Pulmonary artery endothelial cell (primary cell): ENCODE measurements at places on chromosomes 3 and 15.

- no peak for DNase-seq
These were observed 92.5 kb upstream of the MNS1 start for GRCh38 chr15:56557415-56557814.

- no peak for DNase-seq
These were observed 27.0 kb upstream of the APH1B start for GRCh38 chr15:63250312-63250965.

DNA sequence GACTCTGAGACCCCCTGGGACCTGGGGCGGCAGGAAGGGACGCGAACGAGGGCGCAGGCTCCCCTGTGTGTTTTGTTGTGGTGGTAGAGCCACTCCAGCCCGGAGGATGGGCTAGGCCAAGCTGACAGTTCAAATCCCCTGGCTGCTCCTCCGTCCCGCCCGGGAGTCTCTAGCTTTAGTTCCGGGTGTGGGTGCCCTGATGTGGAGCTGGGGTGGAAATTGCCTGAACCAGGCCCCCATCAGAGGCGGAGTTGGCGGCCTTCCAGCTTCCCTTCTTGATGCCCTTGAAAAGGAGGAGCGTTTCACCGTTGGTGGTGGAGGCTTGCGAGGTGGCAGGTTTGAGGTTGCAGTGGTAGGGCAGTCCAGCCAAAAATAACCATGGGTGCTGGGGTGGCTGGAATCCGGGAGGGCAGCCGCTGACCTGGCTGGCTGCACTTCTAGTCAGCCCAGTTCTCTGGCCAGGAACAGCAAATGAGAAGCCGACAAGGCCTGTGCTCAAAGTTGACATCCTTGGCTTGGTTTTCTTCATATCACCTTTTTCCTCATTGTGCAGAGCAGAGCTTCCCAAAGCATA lies 817 bp downstream of the CLK3 start:
- no peak for DNase-seq

DNA sequence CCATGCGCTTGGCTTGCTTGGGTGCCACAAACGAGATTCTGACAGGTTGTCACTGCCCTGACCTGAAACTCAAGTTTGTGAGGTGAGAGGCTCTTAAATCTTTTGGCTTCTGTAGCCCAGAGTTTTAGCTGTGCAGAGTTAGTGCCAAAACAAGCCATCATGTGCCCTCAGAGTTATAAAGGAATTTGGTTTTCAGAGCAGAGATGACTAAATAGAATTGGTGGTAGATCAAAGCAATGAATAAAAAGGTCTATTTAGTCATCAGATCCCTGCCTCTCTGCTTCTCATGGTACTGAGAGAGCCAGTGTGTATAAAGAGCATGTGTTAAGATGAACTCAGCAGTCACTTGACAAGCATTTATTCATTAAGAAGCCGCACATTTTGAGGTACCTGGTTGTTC lies 207.5 kb upstream of the DPH6 start:
- DNase-seq, result no peak

GRCh38 chr3:186991470-186991869 lies 61.1 kb downstream of the ST6GAL1 start:
- DNase-seq, result no peak

DNA sequence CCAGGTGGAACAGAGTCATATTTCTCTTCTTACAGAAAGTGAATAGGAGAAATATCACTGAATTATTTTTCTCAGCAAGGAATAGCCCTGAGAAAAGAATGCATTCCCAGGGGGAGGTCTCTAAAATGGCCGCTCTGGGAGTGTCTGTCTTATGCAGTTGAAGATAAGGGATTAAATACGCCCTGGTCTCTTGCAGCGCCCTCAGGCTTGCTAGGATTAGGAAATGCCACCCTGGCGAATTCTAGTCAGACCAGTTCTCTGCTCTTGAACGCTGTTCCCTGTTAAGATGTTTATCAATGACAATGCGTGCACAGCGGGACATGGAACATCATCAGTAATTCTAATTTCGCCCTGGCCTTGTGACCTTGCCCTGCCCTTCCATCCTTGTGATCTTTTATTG lies 949.0 kb upstream of the SEMA6D start:
- no peak for DNase-seq

DNA sequence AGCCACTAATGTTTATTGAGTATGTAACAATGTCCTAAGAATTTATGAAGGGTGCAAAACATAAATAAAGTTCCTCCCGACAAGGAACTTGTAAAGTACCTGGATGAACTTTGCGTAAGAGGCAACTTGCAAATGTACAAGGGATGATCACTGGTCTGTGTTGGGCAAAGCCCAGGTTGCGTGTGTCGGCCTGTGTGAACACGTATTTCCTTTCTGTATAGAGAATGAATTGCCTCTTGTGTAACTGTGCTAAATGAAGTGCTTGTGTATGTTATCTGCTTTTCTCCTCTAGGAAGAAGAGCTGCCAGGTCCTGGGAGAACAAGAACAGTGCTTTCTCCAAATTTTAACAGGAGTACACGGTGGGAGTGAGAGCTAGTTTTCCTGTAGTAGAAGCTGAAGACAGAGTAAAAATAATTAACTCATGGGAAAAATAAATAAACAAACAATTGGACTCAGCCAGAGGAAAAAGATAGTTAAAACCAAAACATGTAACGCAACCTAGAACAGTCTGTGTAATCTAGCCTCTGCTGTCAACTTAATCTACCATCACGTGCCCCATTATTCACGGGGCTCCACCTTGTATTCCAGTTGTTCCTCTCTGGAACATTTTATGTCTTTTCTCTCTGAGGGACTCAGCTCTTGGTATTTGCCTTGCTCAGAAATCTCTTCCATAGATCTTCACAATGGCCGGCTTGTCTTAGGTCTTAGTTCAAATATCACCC lies 83.7 kb upstream of the RASGRP1 start:
- DNase-seq, result no peak

- no peak for DNase-seq
These were observed 55.7 kb downstream of the SYNPR start for GRCh38 chr3:63333815-63334214.

GRCh38 chr15:63634154-63634553 lies 37.0 kb downstream of the FBXL22 start:
- DNase-seq, result no peak

GRCh38 chr15:48355377-48355776 lies 24.1 kb downstream of the DUT start:
- DNase-seq, result no peak

DNA sequence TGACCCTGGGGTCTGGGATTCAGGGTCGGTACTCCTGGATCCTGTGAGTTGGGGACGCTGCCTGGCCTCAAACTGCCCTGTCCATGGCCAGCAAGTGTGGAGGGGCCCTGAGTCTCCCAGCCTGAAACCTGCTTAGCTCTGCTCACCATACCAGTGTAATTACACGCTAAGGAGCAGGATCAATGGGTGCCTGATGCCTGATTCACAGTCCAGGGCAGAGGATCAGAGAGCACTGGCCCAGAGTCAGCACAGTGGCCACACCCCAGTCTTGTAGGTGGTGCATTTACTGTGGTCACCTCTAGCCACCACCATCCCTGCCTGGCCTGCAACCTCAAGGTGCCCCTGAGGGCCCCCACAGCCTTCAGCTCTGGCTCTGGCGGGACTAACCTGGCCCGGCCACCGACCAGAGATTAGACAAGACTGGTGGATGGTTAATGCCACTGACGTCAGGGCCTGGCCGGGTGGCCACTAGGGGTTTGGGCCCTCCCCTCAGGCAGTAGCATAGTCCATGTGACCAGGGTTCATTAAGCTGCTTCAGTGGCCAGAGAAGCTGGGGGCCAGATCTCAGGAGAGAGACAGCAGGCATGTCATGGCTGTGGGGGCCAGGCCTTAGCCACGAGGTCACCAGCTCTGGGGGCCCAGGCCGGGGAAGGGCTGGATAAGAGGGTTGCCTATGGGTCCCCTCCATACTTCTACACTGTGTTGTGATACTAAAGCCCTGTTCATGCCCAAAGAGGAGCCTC lies 3.3 kb upstream of the SLC38A3 start:
- DNase-seq, result no peak

- no peak for DNase-seq
These were observed 21.9 kb downstream of the PTH1R start for GRCh38 chr3:46899151-46900006.

GRCh38 chr3:12471241-12471640 lies 13.0 kb upstream of the TSEN2 start:
- no peak for DNase-seq

DNA sequence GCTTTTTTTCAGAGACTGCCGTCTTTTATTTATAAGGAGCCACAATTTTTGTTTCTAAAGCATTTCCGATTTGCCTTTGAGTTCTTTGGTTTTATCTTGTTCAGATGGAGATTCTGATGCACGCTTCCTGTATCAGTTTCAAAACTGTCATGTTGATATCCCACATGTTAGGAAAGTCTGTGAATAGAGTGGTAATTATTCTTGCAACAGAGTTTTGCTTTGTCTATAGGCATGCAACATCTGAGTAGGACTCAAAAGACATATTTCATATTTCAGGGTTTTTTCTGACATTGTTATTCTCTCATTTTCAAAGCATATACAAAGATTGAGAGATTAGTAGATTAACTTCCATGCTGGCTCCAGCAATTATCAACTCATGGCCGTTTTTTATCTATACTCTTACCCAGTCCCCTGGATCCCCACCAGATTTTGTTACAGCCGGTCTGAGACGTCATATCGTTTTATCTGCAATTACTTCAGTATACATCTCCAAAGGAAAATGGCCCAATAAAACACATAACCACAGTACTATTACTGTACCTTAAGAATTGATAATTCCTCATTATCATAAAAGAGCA lies 22.4 kb downstream of the PAQR5 start:
- DNase-seq, result no peak
